Thymus (tissue), 14 donors: ENCODE measurements at places on chromosomes 5 and 9. TPM values are rescaled to one million over a fixed set of nuclear protein-coding genes. Genes with fewer than 3 reads are reported as not detected.
A peak's percentile ranks its signal among the peaks of the same experiment; 100 is the strongest.

DNA sequence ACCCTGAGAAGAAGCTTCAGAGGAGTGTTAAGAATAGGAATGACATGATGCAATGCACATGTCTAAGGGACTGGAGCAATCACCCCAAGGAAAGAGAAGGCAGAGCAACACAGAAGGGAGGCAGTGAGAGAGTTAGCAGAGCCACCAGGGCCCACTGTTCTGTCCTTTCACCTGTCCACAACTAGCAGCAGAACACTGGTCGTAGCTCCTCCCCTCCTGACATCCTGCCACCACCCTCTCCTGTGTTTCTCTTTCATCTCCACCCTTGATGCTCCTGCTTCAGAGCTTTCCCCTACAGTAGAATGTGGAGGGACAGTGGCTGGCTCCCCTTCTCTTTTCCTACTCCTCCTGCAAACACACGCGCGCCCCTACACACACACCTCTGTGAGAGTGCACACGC is 483.4 kb upstream of the KIF2A start:
- H3K36me3 ChIP-seq = no peaks in the 10 kb centered on the region
- DNase-seq = no peak
- H3K27me3 ChIP-seq = no peaks in the 10 kb centered on the region
- no peak overlapping the region for H3K27ac ChIP-seq

DNA sequence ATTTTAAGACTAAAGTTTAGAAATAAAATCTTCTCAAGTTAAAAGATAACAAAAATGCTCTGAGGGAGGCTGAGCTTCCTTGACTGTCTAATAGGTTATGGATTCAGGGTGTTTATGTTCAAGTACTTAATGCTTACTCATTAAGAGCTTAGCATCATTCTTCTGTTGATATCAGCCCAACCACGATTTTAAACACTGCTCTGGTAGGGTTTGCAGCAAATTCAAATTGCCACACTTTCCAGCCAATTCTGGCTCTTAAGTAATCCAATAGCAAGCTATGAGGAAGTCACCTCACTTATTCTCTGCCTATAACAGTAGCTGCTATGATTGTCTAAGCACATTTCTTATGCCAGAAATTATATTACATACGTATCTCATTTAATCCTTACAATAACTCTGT is 191.0 kb upstream of the KIF2A start:
- H3K27ac ChIP-seq = no peak overlapping the region
- no peak for DNase-seq
- H3K27me3 ChIP-seq = no peaks in the 10 kb centered on the region
- H3K4me3 ChIP-seq = no peak overlapping the region
- H3K36me3 ChIP-seq = no peaks in the 10 kb centered on the region
- no peaks in the 10 kb centered on the region for H3K4me1 ChIP-seq

DNA sequence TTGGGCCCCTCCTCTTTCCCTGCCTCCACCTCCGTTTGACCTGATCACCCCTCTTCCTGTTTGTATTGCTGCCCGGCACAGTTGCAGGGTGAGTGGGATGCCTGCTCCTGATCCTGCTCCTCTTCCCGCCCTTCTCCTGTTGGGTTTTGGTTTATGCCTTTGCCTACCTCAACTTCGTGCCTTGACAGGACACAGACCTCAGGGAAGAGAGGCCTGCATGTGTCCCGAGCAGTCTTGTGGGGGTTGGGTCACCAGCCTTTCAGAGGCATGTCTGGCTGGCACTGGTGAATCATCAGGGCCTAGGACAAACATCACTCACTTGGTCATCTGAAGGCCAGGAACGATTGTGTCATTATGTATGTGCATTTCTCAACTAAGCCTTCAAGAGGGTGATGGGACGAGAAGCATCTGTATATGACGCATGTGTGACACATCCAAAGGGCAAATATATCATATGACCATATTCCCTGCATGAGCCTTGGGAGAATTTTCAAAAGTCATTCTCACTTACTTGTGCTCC is 56.9 kb downstream of the NPR3 start:
- DNase-seq = no peak
- H3K27me3 ChIP-seq = no peaks in the 10 kb centered on the region
- H3K27ac ChIP-seq = no peak overlapping the region
- no peaks in the 10 kb centered on the region for H3K36me3 ChIP-seq
- H3K4me3 ChIP-seq = no peak overlapping the region

- H3K27me3 ChIP-seq = no peaks in the 10 kb centered on the region
- peaks cover 5% of the 10 kb centered on the region for H3K36me3 ChIP-seq
- H3K4me1 ChIP-seq = no peaks in the 10 kb centered on the region
- no peak overlapping the region for H3K4me3 ChIP-seq
- H3K27ac ChIP-seq = no peak overlapping the region
- DNase-seq = no peak
These were observed 55.3 kb upstream of the ANGPTL2 start for GRCh38 chr9:127177665-127178265.

DNA sequence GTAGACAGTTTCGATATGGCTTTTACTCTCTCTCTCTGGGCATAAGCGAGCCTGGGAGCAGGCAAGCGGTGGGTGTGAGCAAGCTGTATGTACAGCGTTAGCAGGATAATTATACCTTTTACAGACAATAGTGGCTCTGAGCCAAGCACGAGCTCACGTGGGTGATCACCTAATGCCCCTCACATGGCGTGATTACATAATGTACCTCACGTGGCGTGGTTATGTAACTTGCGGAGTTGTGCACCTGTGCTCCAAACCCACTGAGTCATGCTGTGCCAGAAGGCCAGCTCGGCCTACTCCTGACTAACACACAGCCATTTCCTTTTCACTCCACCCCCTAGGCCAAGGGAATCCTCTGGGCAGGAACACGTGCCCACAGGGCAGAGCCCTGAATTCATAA is 797.2 kb downstream of the EFNA5 start:
- H3K4me1 ChIP-seq = no peaks in the 10 kb centered on the region
- no peak overlapping the region for H3K27ac ChIP-seq
- DNase-seq = no peak
- H3K4me3 ChIP-seq = no peak overlapping the region

DNA sequence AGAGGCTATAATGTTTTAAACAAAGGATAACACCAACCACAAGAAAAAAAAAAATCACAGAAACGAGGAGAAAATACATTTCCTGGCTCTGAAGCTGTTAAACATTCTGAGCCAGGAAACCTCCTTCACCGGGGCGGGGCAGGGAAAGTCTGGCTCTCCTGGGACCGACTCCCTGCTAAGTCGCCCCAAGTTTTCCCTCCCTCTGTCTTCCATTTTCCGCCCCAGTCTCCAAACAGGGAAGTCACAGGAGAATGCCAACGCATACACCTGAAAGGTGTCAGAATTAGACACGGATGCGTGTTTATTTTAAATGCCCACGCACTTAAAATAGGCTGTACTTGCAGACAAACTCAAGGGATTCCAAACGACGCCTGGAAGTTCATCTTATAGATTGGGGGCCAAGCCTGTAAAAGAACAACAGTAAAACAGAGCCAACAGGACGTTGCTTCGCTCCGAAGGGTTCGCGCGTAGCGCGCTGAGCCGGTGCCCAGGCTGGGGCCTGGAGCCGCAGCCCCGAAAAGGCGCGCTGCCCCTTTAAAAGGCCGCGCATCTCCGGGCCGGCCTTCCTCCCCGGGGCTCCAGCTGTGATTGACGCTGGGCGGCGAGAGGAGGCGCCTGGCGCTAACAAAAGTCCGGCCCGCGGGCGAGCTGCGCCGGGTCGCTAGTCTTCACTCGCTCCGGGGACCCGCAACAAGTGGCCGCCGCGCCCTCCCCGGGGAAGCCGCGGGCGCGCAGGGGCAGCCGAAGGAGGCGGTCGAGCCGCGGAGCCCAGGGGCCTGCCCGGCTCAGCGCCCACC is at the start of gene FBXL7:
Gene FBXL7 (plus strand): TSS at position 653 of the 797 bp plus-strand sequence.
- peaks cover 19% of the 10 kb centered on the region for H3K27me3 ChIP-seq
- no peak within 1 kb of the TSS for H3K27ac ChIP-seq
- peak within 1 kb of the TSS; percentile 29 for H3K4me3 ChIP-seq
- no peak for DNase-seq
- no peaks in the 10 kb centered on the region for H3K36me3 ChIP-seq
- no peaks in the 10 kb centered on the region for H3K4me1 ChIP-seq

- no peak for DNase-seq
- H3K27me3 ChIP-seq = no peaks in the 10 kb centered on the region
- H3K27ac ChIP-seq = no peak overlapping the region
- H3K4me3 ChIP-seq = no peak overlapping the region
- no peaks in the 10 kb centered on the region for H3K4me1 ChIP-seq
- peaks cover 39% of the 10 kb centered on the region for H3K36me3 ChIP-seq
These were observed 102.7 kb downstream of the EHMT1 start for GRCh38 chr9:137721479-137721878.

DNA sequence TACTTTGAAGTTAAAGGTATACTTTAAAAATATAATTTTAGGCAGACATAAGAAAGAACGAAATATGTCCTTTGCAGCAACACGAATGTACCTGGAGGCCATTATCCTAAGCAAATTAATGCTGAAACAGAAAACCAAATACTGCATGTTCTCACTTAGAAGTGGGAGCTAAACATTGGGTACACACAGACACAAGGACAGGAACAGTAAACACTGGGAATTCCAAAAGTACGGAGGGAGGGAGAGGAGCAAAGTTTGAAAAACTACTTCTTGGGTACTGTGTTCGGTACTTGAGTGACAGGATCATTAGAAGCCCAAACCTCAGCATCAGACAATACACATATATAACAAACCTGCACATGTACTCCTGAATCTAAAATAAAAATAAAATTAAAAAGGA is 40.9 kb downstream of the TJP2 start:
- H3K27ac ChIP-seq = no peak overlapping the region
- H3K27me3 ChIP-seq = no peaks in the 10 kb centered on the region
- H3K4me1 ChIP-seq = no peaks in the 10 kb centered on the region
- no peak for DNase-seq
- peaks cover 7% of the 10 kb centered on the region for H3K36me3 ChIP-seq

GRCh38 chr5:132886064-132886823 is 12.8 kb downstream of the LEAP2 start:
- H3K4me1 ChIP-seq = no peaks in the 10 kb centered on the region
- DNase-seq = no peak
- H3K27me3 ChIP-seq = no peaks in the 10 kb centered on the region
- H3K4me3 ChIP-seq = no peak overlapping the region

- H3K4me3 ChIP-seq = peak within 1 kb of the TSS; percentile 17
- H3K27me3 ChIP-seq = peaks cover 56% of the 10 kb centered on the region
- no peak for DNase-seq
- H3K36me3 ChIP-seq = no peaks in the 10 kb centered on the region
- H3K4me1 ChIP-seq = peaks cover 41% of the 10 kb centered on the region
- no peak within 1 kb of the TSS for H3K27ac ChIP-seq
These were observed at the start of gene LRRC26 for GRCh38 chr9:137169896-137170358. LRRC26 (minus strand) TSS chr9:137170051; CDS start chr9:137169943, 108 bp downstream.

DNA sequence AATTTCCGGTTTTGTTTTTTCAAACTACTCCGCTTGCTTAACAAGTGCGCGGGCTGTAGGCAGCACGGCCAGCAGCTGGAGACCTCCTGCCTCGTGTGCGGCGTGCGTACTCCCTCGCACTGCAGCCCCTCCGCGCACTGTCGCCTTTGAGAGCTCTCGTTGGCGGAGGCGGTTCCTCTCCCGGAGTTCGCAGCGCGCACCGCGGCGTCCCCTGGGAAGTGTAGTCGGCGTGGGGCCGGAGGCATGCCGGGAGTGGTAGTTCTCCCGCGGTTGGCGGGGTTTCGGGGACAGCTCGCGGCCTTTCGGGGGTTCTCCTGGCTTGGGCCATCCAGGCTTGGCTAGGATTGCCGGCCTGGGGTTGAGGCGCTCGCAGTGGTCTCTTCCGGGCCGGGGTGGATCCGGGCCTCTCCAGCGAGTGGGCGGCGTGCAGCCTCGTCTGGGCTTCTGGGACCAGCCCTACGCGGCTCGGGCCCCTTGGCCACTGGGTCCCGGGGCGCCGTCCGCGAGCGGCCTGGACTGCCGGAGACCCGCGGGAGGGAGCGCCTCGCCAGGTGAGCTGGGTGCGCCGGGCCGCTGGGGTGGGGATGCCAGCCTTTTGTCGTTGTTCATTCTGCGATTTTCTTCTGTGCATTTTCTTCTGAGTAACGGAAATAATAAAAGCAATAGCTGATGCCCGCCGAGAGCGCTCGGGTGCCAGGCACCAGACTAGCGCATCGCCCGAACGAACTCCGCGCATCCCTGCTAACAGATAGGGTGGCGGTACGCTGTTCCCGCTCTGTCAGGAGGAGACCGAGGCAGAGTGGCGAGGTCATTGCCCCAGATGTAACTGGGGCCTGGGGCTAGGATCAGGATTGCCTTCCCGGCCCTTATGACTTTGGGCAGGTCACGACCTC is at the start of gene ZNF354C:
Gene ZNF354C (plus strand): TSS at position 258 of the 893 bp plus-strand sequence. CDS start 1,696 bp downstream, outside the sequence.
- no peaks in the 10 kb centered on the region for H3K27me3 ChIP-seq
- DNase-seq = peak; percentile 83
- peaks cover 10% of the 10 kb centered on the region for H3K4me1 ChIP-seq
- peak within 1 kb of the TSS; percentile 65 for H3K27ac ChIP-seq
- H3K36me3 ChIP-seq = peaks cover 9% of the 10 kb centered on the region

DNA sequence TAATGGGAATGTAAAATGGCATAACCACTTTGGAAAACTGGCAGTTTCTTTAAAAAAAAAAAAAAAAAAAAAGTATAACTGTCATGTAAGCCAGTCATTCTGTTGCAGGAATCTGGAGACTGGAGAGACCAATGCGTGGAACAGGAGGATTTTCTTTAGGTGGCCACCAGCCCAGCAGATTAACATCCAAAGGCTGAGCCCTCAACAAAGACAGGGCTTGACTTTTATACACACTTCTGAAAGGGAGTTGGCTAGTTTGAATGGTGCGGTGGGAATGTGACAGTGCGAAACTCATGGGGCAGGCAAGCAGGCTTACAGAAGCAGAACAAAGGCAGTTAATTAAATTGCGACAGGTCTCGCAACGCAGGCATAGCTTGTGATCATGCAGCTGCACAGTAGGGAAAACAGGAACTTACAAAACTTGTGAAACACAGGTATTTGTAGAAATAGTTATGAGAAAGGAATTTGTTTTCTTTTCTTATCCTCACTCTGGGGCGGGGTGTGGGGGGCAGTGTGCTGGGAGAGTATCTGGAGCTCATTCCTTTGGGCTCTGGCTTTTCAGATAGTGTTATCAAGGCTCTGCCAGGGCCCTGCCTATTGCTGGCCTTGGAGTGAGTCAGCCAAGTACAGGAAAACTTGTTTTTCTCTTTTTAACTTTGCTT is 12.0 kb downstream of the UIMC1 start:
- no peak for DNase-seq
- H3K4me1 ChIP-seq = peaks cover 9% of the 10 kb centered on the region
- H3K36me3 ChIP-seq = no peaks in the 10 kb centered on the region

- H3K27me3 ChIP-seq = no peaks in the 10 kb centered on the region
- H3K36me3 ChIP-seq = peaks cover 20% of the 10 kb centered on the region
- DNase-seq = no peak
- no peak overlapping the region for H3K4me3 ChIP-seq
- peaks cover 7% of the 10 kb centered on the region for H3K4me1 ChIP-seq
These were observed 16.1 kb downstream of the LHFPL2 start for GRCh38 chr5:78632467-78632866.

GRCh38 chr5:110371725-110372041 is 354.8 kb downstream of the TMEM232 start:
- no peaks in the 10 kb centered on the region for H3K36me3 ChIP-seq
- H3K4me1 ChIP-seq = no peaks in the 10 kb centered on the region

- DNase-seq = peak; percentile 22
- H3K27ac ChIP-seq = no peak overlapping the region
- no peaks in the 10 kb centered on the region for H3K36me3 ChIP-seq
- H3K4me1 ChIP-seq = no peaks in the 10 kb centered on the region
- peaks cover 23% of the 10 kb centered on the region for H3K27me3 ChIP-seq
- H3K4me3 ChIP-seq = no peak overlapping the region
These were observed 762 bp downstream of the CACNA1B start for GRCh38 chr9:137878146-137878941.

NTMT1 gene
- 23.9 TPM for total RNA-seq

MAML1 gene
- total RNA-seq = 10.5 TPM

CDO1 gene
- total RNA-seq = 1.6 TPM

ZNF169 gene
- 3.1 TPM for total RNA-seq

PCDHGB6 gene
- 0.61 TPM for total RNA-seq

NIPAL4 gene
- total RNA-seq = 0.14 TPM

CFAP157 gene
- total RNA-seq = 0.05 TPM

INSL4 gene
- total RNA-seq = 0.05 TPM

CDKN2B gene
- total RNA-seq = 0.80 TPM

PAEP gene
- total RNA-seq = 0.38 TPM

CCDC127 gene
- 3.9 TPM for total RNA-seq
